ENCODE measurements at places on chromosomes 6 and 20.

DNA sequence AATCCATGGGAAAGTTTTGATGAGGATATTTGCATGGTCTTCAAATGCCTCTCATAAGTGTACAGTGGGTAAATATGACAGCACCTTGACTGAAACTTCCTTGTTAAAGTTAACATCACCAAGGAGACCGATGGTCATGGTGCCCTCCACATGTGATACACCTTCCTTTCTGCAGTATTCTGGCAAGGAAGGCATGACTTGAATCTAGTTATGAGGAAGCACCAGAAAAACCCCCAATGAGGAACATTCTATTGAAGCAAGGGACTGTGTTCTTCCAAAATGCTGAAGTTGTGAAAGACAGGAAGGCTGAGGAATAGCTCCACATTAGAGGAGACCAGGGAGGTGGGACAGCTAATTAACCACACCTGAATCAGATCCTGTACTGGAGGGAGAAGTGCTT, 118.3 kb downstream of the SLC24A3 start:
- DNase-seq = no peak

GRCh38 chr20:44615169-44615791, 32.9 kb downstream of the PKIG start:
- DNase-seq = no peak

DNA sequence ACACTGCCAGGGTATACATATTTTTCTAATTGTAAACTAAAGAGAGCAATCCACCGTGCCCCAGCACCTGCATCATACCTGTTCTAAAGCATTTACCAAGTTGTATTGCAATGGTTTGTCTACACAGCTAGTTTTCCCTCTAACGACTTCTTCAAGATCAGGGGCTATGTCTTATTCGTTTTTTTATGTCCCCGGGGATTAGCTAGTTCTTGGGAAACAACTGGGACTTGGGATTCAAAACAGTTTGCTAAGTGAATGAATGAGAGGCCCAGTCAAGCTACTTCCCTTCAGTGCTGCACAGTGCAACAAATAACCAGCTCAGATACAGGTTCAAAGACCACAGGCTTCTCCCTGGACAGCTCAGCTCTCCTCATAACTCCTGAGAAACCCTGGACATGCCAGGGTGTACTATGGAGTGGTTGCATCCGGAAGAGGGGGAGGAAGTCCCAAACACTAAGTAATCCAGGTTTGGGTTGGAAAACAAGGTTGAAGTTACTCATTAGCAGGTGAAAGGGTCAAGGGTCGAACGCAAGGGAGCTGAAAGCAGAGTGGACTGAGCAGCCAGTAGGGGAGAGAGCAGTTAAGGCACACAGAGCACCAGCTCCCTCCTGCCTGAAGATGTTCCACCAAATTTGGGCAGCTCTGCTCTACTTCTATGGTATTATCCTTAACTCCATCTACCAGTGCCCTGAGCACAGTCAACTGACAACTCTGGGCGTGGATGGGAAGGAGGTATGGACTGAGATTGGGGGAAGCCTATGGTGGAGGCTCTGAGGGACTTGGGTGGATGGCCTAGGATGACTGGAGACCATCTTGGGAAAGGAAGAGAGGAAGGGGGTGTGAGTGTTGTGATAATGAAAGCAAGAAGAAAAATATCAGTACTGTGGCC, at the start of gene APOM:
Gene APOM, plus strand, starts transcription at position 546 of the 889 bp plus-strand sequence. Its CDS starts 73 bp downstream, at position 619.
- no peak for DNase-seq

- DNase-seq = no peak
These were observed 66.9 kb downstream of the CARMIL1 start for GRCh38 chr6:25346064-25346463.

- no peak for DNase-seq
These were observed 27.3 kb upstream of the HFE start for GRCh38 chr6:26059941-26060340.

DNA sequence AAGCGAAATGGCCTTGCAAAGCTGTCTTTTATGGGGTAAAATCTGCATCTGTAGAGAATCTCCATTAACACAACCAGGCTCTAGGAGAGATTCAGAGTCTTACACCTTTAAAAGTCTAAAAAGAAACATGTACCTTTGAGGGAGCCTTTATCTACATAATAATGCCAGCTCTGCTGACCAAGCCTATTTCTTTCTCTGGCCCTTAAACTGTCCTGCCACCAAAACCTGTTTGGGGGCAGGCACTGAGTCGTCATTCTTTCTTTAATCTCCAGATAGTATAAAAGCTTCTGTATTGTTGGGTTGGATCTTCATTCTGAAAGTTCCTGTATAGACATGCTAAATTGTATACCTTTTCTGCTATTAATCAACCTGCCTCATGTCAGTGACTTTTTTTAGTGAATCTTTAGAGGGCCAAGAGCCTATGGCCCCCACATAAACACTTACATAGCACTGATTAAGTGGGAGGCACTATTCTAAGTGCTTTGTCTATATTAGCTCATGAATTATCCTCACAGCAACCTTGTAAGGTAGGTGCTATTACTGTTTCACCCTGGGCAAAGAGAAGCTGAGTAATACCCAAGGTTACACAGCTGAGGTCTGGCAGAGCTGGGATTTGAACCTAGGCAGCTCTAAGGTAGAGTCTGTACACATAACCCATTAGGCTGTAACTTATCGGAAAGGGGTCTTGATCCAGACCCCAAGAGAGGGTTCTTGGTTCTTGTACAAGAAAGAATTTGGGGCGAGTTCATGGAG, 232.3 kb upstream of the DTNBP1 start:
- no peak for DNase-seq

GRCh38 chr6:44675449-44675848, 287.9 kb downstream of the CDC5L start:
- no peak for DNase-seq

- DNase-seq = no peak
These were observed 19.2 kb upstream of the STK38 start for GRCh38 chr6:36566418-36566905.

DNA sequence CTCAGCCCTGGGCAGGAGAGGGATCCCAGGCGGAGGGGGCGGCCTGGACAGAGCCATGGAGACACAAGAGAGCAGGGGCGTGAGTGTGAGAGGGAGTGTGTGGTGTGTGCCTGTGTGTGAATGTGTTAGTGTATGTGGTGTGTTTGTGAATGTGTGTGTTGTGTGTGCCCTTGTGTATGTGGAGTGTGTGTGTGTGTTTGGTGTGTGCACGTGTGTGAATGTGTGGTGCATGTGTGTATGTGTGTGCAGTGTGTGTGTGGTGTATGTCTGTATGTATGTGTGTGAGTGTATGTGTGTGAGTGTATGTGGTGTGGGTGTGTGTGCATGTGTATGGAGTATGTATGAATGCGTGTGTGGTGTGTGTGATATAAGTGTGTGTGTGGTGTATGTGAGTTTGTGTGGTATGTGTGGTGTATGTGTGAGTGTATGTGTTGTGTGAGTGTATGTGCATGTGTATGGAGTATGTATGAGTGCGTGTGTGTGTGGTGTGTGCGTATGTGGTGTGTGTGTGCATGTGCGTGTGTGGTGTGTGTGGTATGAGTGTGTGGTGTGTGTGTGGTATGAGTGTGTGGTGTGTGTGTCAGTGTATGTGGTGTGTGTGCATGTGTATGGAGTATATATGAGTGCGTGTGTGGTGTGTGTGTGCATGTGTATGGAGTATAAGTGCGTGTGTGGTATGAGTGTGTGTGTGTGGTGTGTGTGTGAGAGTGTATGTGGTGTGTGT, 175.2 kb upstream of the AFDN start:
- no peak for DNase-seq

- no peak for DNase-seq
These were observed 54.0 kb downstream of the RNF182 start for GRCh38 chr6:13978787-13979186.

DNA sequence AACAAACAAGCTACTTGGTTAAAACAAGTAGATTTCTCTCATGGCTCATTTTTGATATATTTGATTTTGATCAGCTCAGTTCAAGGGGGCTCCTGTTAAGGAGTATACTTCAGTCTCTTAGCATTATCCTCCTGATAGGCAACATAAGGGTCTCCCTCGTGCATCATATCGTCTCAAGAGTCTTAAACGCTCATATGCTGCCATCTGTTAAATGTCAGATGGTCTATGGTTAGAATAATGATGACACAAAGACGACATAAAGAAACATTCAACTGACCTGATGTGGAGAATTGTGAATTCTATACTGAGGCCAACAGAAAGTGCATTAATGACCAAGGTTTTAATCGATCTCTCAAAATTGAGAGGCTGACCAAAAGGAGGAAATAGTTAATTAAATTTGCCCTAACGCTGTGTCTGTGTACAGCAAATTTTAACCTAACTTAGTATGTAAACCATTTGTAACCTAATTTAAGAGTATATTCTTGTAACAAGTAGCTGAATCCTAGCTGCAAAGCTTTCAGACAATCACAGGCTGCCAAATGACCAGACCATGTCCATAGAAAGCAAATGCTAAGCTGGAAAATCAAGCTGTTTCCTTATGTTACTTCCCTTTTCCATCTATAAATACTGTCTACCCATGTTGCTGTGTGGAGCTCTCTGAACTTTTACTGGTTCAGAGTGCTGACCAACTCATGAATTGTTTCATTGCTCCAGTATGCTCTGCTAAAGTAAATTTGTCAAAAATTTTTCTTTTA, 1688.5 kb downstream of the GRIK2 start:
- no peak for DNase-seq

DNA sequence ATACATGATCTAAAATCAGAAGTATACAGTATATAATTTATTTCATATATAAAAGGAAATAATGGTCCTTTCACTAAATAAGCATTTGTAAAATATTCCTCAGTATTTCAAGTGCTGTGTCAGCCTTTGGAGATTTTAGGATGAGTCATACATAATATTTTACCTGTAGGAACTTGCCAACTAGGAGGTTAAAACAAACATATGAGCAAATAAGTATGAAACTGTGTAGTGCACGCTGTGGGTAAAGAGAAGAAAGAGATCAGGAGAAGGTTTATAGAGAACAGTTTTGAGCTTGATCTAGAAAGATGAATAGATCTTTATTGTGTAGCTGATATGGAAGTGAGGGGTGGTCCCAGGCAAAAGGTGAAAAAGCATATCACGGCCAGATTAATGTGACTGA, 169.9 kb upstream of the RNF217 start:
- no peak for DNase-seq

DNA sequence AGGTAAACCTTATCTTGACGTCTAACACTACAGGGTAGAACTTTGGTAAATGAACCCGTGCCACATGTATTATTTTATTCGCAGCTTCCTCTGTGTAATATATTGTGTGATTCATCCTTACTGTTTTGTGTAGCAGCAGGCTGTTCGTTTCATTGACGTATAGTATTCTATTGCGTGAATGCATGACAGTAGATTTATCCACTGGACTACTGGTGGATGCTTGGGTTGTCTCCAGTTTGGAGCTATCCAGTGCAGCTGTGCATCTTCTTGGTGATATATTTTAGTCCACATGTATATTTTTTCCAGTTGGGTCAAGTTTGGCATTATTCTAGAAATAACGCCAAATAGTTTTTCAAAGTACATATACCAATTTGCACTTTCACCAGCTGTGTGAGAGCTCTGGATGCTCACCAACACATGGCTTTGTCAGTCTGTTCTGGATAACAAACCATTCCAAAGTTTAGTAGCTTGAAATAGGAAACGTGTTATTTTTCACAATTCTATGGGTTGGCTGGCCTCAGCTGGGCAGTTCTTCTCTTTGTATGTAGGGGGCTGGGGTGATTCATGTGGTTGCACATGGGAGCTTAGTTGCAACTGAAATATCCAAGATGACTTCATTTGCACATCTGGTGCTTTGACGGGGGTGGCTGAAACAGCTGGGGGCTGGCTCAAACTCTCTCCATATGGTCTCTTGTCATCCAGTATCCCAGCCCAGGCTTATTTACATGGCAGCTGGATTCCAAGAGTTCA, 9.3 kb downstream of the ECT2L start:
- no peak for DNase-seq

DNA sequence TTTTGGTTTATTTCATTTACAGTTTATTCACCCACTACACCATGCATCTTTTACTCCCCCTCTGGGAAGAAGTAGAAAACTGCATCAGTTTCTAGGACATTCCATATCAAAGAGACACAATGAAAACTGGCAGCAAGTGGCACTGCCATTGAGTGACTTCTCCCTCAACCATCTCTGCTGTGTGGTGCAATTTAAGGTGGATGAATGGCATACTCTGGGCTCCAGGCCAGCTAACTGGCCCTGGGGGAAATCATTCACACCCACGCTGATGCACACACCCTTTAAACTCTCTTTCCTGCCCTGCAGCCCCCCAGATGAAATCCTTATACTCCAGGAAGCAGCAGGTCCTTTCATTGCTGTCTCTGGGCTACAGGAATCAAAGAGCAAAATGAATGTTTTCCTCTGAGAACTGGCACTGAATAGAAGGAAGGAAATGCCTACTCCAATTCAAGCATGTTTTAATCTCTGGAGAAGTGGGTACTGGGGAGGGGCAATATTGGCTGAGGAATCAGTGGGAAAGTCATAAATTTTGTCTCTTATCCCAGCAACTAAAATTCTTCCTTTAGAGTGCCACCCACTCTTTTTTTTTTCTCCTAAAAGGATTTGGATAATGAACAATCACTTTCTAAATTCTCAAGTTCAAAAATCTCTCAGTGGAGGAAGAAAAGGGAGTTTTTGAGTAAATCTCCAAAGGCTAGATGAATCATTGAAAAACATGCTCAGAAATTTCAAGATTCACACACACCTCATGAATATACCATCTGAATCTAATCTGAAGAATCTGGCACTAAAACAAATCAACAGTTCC, 16.9 kb upstream of the RFPL4B start:
- no peak for DNase-seq

GRCh38 chr6:40326714-40327421, 260.3 kb downstream of the LRFN2 start:
- DNase-seq = no peak

DNA sequence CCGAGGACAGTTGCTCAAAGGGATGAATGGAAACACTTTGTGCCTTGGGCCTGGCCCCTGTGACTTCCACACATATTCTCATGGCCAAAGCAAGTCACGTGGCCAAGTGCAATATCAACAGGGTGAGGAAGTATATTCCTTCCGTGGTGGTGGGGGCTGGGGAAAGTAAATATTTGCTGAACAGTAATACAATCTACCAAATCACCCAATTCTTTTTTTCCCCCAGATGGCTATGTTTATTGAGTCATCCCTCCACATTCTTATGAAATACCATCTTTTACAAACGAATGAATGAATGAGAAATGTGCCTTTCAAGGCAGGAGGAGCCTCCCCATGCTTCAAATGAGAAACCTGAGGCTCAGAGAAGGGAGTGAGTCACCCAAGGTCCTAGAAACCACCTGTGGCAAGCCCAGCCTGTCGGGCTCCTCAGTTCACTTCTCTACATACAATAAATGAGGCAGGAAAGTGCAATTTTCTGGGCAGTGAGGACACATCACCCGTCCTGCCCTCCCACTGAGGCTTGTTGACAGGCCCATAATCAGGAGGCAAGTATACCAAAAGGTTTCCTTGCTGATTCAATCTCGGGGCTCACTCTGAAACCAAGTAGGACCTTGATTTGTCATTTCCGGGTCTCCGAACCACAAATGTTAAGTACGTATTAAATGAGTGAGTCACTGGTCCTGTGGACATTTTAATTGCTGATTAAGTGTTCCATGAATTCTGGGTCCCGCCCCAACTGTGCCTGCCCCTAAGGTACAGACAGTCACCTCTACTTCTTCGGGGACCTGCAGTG, 25.3 kb upstream of the TOP1 start:
- peak; percentile 39 for DNase-seq

Measured in stimulated activated CD4-positive, alpha-beta T cell treated with anti-CD3 and anti-CD28 coated beads, Interleukin-12 subunit alpha, Interleukin-12 subunit beta, amount 100 ng/mL, for 24 hours (primary cell).